Choroid plexus epithelial cell (primary cell): ENCODE measurements at places on chromosomes 4 and X.

- DNase-seq, result no peak
These were observed 770 bp upstream of the TIGD2 start for GRCh38 chr4:89110541-89110985.

GRCh38 chrX:112513154-112513553 is 166.6 kb downstream of the LHFPL1 start:
- peak; percentile 1 for DNase-seq

- DNase-seq, result no peak
These were observed at the start of gene ARHGEF6 for GRCh38 chrX:136780763-136781162. ARHGEF6 (minus strand) TSS chrX:136780932; CDS start chrX:136780882, 50 bp downstream.

DNA sequence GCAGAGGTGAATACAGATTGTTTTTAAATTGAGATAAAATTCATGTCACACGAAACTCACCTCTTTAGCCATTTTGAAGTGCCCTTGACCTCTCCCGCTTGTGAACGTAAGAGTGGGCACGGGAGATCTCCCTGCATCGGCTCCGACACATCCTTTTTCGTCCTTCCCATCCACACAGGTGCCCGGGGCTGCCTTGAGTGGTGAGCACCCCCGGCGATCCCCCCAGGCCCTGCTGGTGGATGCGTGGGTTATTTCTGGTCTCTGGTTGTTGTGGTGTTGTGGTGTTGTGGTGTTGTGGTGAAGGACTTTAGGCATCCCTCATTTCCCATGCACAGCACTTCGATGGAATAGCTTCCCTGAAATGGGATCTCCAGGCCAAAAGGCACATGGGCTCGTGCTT is 46.1 kb downstream of the PSAPL1 start:
- DNase-seq, result no peak

DNA sequence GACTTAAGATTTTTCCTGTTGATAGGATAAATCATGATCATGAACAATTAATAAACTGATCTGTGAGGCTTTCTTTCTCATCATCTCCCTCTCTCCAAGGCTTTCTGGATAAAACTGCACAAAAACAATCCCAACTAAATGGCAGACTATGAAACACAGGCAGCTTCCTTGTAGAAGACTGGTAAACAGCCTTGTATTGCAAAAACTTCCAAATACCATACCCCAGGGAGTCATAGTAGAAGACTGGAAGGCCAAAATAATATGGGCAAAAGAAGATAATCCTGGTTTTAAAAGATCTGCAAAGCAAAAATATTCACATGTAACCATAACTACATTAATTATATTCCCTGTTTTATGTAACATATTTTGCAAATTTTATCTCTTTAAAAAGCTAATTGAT is 113.0 kb downstream of the ANAPC10 start:
- no peak for DNase-seq

DNA sequence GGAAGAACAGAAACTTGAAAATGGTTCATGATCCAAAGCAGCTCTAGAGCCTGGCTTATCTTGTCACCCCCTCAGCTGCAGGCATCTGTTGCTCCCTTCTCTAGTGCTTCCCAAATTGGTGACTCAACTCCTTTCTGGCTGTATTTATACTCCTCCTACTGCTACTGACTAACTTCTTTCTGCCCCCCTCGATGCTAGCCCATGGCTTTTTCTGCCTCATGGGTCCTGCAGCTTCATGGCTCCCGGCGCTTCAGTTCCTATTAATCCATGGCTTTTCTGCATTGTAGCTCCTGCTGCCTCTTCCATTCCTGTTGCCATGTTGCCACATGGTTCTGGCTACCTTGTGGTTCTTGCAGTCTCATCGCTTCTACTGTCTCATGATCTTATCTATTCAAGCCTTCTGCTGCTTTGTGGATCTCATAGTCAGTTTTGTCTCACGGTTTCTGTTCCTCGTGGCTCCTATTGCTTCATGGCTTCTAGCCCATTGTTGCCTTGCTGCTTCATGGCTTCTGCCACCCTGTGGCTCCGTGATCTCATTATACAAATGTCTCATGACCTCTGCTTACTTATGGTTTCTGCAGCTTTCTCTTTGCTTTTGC is 48.1 kb downstream of the SMC1A start:
- DNase-seq, result no peak

DNA sequence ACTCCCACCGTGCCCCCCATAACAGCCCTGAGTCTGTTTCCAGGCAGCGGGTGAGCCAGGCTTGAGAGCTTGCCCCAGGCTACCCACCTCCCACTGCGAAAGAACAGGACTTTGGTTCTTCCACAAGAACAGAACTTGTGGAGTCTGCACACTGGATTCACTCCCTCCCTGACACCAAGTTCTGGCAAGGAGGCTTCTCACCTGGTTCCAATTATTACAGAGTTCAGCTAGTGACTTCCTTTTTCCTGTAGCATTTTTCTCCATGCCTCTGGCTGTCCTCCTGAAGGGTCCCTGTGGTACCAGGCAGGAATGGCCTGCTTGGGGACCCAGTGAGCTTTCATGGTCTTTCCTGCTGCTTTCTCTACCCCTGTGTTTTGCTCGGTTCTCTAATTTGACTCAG is 208.6 kb upstream of the SFRP2 start:
- DNase-seq, result no peak

- DNase-seq, result peak; percentile 21
These were observed 1077.3 kb downstream of the RAPGEF2 start for GRCh38 chr4:160180211-160180610.

DNA sequence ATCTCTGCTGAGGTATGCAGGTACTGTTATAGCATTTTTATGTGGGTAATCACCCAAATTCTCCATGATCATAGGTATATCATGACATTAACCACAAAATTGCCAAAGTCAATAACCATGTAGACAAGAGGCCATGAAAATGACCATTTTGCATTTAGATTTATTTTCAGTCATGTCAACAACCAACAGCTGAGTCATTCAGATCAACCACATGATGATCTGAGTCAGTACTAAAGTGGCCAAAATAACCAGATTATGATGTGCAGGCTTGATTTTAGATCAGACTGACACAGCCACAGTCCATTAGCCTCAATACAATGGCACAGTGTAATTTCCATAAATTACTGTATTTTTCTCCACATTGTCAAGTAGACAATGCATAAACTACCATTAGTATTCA is 240.5 kb downstream of the GRIA3 start:
- peak; percentile 60 for DNase-seq

- no peak for DNase-seq
These were observed 26.7 kb upstream of the ADH7 start for GRCh38 chr4:99461623-99462401.

DNA sequence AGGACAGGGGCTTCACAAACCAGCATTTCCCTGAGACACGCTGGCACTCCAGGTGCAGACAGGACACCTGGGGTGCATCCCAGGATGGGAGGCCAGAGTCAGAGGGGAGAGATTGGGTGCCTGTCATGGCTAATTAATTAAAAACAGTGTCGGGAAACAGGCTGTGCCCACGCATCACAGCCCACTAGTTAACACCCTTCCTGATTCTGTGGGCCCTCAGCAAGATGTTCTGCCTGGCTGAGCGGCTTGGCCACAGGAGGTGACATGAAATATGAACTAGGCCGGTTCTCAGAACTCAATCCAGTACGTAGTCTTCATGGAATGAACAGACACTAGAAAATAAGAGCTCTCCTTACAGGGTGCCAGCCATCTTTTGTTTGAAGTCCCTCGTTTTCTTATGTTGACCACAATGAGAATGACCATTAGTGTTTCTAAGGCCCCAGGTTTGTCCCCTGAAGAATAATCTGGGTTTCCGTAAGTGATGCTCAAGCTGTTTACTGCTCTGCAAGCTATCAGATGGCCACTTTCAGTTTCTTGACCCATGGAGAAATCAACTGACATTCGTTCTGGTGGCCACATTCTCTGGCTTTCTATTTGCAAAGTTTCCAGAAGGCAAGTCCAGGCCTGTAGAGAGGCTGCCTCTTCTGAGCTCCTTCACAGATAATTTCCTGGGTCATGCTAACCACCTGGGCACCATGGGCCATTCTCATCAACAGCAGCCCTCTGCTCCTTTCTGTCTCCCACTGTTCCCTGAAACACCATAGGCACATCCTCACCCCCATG is 72.3 kb downstream of the SLC34A2 start:
- no peak for DNase-seq

DNA sequence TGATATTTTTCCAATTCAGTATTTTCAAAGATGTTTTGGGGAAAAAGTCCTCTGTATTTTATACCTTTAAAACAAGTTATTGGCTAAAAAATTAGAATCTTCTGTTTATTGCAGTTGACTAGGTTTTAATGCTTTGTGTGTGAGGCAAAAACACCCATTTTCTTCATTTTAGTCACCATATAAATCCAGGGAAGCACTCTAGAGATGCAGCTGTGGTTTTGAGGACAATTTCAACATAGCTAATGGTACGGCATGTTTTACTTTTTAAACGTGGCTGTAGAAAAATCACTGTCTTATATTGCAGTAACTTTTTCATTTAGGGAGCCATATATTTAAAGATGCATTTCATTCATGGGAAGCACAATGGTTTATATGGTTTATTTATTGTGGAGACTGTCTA is 129.1 kb upstream of the PITX2 start:
- no peak for DNase-seq

GRCh38 chr4:105277702-105278101 is 131.0 kb downstream of the TET2 start:
- DNase-seq, result no peak

DNA sequence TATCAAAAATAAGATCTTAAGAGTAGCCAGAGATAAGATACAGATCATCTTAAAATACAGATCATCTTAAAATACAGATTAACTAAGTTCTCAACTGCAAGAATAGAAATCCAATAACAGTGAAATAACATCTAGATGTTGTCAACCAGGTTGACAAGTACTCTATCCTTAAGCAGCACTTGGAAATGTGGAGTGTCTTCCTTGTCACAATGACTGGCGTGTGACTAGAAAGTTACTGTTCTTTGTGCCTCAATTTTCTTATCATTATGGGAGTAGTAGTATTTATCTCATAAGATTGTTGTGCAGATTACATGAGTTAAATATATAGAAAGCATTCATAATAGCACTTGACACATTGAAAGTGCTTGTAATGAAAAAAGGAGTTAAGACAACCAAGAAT is 25.8 kb upstream of the HPGDS start:
- DNase-seq, result no peak

DNA sequence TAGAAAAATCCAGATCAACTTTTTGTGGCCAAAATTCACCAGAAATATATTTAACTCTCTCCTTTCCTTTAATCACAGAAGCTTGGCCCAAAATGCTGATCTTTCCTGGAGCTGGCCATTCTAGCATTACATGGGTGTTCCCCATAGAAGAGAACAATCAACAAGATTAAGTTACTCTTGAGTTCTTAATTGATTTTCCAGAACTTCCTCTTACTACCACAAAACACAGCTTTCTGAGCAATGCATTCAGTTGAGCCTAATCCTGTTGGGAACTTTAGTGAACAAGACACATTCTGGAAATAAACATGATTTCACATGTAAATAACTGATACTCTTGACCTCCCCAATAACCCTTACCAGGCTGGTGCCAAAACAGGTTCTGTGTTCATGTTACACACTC is 45.4 kb upstream of the STIM2 start:
- no peak for DNase-seq

GRCh38 chr4:29276150-29276549 is 1444.0 kb upstream of the PCDH7 start:
- no peak for DNase-seq

DNA sequence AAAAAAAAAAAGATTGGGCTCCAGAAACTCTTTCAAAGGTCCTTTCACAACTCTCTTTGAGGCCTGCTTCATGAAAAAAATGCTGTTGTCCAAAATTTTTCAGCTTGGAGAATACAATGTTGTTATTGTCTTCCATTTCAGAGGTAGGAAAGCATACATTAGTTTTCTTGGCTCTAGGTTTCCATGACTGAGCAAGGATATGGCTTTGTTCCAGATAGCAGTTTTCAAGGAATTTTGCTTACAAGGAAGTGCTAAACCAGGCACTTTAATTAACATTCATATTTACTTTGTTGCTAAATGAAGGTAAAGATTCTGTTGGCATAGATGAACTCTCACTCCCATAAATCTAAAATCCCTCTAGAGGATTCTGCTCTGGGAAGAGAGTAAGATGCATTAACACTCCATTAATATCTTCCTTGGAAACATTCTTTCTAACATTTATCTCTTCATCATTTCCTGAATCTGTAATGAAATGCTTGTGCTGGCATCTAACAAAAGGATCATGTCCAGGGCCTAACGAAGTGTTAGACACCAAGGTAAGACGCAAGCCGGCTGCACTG is 118.4 kb downstream of the COL25A1 start:
- DNase-seq, result no peak

DNA sequence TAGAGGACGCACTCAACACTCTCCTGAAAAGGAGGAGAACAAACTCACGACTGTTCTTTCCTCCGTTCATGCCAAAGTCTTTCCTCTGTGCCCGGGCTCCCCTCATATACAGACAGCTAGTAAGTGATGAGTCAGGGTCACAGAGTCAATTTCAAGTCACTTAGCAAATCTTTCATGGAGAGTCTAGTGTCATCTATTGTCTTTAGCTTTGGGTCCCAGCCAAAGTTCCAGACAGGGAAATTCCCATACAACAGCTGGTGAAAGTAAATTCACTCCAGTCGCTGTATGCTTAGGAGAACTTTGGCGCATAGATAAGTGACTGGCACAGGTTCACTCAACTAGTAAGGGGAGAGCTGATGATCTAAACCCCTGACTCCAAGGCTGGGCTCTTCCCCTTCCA is 226.5 kb downstream of the MID1 start:
- DNase-seq, result no peak

DNA sequence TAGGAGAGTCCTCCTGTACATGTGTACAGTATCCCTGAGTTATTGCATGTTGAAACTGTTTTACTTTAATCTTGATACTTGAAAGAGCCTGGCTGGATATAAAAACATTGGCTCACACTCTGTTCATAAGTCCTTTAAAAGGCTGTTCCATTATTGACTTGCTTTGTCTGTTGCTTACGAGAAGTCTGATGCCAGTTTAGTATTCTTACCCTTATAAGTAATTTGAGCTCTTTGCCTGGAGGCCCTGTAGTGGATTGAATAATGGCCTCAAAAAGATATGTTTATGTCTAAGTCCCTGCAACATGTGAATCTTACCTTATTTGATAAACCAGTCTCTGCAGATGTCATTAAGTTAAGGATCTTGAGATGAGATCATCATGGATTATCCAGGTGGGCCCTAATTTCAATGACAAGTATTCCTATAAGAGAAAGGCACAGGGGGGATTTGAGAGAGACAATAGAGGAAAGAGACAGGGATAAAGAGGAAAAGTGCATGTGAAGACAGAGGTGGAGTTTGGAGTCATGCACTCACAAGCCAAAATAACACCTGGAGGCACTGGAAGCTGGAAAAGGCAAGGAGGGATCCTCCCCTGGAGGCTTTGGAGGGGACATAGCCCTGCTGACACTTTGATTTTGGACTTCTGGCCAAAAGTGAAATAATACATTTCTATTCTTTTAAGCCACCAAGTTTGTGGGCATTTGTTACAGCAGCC is 98.1 kb downstream of the IRF2 start:
- no peak for DNase-seq
